ENCODE measurements at places on chromosomes 7 and 10. TPM values are rescaled to one million over a fixed set of nuclear protein-coding genes. Genes with fewer than 3 reads are reported as not detected.
A peak's percentile ranks its signal among the peaks of the same experiment; 100 is the strongest.

DNA sequence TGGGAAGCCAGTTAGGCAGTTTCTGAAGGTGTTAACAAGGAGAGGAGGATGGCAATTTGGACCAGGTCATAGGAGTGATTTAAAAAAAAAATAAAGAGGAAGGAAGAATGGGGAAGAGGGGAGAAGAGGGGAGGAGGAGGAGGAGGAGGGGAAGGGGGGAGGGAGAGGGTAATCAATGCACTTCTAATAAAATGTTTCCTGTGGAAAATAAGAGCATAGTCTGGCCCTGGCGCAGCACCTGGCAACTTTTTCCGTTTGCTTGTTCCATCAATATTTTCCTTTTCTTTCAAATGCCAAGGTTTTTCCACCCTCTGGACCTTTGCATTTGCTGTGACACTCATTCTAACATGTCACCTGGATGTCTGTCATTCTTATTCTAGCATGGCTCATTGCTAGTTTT, 308.2 kb downstream of the PPP1R3A start:
- no peak for DNase-seq

DNA sequence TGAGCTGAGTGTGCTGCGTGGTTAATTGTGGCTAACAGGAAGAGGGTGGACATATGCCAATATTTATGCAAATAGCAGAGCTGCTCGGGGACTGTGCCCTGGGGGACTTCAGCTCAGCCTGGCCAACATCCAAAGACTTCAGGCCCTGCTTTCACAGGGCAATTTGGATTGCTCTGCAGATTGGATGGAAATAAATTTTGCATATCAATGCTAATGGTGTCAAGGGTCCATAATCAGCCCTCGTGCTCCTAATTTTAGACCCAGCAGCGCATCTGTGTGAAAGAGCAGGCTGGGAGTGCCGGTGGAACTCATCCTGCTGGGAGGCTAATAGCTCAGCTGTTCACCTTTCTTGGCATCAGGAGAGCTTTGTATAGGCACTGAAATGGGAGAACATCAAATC, 270.1 kb downstream of the TCERG1L start:
- no peak for DNase-seq

- no peak for DNase-seq
Measured at GRCh38 chr7:115078851-115079250, 157.0 kb downstream of the MDFIC start.

- no peak for DNase-seq
Measured at GRCh38 chr7:24784277-24784676, 27.0 kb upstream of the GSDME start.

DNA sequence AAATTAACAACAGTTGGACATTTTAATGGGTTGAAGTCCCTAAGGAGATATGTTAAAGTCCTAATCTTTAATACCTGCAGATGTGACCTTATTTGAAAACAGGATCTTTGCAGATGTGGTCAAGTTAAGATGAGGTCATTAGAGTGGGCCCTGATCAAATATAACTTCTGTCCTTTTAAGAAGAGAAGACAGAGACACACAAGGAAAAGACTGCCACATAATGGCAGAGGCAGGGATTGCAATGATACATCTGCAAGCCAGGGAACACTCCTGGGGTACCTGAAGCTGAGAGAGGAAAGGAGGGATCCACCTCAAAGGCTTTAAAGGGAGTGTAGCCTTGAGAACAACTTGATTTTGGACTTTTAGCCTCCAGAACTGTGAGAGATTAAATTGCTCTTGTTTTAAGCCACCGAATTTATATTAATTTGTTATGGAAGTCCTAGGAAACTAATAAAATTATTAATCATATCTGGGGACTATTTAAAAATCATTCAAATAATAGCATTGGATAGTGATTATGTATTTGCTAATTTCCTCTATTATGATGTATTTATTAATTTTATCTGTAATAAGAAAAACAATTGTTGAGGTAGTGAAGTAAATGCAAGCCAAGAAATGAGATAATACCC, 700.0 kb upstream of the PCDH15 start:
- DNase-seq, result peak; percentile 13

GRCh38 chr7:99272476-99273045, at the start of gene MYH16:
Gene MYH16, plus strand, starts transcription at chr7:99272839.
- DNase-seq, result no peak

GRCh38 chr10:81177651-81178244, 640.0 kb downstream of the SH2D4B start:
- DNase-seq, result no peak

DNA sequence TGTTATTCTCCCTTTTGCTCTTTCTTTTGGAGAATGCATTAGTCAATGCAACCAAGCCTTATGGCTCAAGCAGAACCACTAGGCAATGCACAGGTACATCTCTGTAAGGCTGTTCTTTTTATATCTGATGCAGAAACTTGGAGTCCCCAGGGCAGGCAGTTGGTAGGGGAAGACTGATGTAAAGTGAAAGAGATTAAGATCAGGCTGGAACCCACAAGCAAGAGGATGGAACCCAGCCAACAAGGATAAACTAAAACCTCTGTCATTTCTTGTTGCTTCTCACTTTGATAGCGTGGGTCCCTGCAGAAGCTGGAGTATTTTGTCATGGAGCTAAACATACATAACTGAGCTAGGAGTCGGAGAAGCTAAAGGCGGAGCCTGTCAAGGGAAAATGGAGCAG, 142.9 kb downstream of the GPAM start:
- no peak for DNase-seq

DNA sequence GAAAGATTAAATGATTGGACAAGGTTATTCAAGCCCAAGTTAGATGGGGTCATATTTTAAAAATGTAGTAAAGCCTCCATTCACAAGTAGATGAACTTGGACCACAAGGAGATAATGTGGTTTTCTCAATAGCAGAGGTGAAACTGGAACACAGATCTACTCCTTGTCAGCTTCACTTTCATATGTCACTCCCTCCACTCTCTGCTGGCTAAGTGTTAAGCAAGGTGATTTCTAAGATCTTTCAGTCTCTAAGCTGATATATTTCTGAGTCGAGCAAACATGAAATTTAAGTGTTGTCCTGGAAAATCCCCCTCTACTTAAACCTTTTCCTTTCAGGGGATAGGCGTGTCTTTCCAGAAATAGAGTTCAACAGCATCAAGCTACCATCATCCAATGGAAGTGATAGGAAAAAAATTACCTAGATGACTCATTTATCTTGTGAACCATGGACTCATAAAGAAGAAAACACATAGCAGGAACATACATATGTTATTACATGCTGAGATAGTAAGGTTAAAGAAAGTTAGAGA, 275.0 kb downstream of the PTEN start:
- no peak for DNase-seq

GRCh38 chr7:34904987-34905386, 132.3 kb downstream of the DPY19L1 start:
- DNase-seq, result no peak

DNA sequence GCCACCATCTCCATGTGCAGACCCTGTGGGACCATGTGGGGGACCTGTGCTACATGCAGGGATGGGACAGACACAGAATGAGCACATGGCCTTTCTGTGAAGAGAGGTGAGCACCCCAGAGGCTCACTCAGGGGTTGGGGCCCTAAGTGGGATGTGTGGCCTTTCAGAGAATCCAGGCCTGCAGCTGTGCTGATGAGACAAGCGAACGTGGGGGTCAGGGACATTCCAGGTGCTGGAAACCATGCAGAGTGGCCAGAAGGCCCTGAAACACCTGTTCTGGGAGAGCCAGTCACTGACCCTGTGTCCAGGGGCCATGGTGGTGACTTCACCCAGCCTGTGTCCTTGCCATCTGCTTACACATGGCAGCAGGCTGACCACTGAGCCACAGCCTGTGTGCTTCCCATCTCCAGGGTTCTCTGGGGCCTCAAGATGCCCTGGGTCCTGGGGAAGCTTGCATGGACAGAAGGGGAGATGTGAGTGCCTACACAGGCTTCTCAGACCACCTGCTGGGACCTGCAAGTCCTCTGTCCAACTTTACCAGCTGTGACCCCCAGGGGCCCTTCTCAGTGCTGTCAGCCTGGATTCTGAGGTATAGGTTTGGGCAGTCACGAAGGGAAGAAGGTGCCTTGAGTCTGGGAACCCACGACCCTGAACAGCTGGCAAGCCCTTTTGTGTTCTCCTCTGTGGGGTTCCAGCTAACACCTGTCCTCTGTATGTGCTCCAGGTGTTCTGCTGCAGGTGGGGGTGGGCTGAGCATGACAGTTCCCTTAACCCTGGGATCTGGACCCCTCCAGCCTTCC, 17.6 kb downstream of the RAMP3 start:
- peak; percentile 1 for DNase-seq

DNA sequence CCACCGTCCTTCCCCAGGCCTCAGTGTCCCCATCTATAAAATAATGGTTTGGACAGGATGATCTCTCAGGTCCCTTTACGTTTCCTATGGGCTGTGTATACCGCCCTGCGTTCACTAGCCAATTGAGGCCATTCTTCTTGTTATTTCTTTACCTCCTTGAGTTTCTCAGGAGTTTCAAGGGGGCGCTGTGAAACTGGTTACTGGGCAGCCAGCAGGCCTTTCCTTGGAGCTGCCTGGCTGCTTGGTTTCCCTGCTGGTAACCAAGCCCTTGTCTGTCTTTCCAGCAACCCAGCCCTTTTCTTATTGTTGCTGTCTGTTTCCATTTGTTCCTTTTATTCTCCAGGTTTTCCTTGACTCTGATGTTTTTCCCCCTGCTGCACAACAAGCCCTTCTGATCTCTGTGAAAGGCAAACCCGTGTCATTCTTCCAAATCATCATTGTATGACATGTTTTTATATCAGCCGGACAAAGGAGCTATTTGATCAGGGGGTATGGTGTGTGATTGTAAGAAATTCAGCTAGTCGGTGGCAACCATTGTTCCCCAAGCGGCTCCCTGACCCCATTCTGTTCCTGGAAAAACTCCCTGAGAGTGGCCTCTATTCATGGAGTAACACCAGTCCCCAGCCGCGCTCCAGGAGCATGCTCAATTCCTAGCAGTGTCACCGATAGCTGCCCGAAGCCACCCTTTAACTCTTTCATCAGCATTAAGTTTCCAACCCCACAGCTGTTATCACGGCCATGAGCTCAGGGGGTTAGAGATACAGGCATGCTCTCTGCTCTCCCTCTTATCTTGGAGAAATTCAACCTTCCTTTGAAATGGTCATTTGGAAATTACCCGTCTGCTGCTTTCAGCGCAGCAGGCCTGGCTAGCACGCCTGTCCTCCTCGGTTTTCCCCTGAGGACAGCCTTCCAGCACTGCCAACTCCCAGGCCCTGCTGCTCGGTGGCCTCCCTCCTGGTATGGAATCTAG, 26.6 kb downstream of the FGF8 start:
- DNase-seq, result no peak

DNA sequence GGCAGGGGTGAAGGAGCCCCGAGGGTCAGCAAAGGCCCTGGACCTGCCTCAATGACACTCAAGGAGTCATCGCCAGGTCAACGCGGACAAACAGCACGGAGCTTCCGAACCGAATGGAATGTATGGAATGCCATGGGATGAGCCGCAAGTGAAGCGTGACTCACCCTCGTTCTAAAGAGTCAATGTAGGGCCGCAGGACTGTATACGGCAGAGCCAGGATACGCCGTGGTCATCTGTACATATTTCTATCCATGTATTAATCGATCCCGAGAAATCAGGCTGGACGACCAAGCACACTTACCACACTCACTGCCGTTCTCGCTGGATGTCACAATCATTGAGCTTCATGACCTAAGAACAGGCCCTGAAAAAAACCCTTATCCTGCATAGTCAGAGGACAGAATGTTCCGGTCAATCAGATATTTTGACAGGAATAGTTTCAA, 4.3 kb downstream of the SNX8 start:
- DNase-seq, result no peak

DNA sequence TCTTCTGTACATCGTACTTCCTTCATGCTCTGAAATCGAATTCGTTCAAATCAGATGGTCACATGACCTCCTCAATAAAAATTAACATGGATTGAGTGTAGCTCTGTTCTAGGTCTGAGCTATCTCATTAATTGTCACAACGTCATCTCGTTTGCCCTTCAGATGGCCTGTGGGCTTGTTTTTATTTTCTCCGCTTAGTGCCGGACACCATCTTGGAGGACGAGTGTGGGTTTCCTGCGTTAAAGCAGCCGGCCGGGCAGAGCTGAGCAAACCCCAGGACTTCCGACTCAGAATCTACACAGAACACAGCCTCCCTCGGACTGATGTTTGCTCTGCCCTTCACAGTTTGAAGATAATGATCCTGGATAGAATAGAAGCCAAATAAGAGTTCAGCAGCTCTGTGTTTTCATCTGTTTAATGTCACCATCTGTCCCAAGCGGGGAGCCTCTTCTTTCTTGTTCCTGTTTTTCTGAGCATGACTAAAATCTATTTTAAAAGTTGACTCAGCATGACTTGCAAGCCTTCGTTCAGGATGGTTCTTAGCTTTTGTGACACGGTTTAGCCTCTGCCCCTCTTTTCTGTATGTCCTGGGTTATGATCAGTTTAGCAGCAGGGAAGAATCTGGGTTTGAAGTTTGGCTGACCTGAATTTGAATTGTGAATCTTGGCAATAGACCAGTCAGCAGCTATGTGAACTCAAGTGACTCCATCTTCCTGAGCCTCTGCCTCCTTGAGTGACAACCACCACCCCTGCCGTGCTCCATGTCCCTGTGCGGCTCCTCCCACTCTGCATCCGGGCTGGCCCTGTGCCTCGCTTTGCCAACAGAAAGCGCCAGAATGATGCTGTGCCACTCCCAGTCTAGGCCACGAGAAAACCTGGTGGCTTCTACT, 30.6 kb upstream of the GALNTL5 start:
- peak; percentile 52 for DNase-seq

DNA sequence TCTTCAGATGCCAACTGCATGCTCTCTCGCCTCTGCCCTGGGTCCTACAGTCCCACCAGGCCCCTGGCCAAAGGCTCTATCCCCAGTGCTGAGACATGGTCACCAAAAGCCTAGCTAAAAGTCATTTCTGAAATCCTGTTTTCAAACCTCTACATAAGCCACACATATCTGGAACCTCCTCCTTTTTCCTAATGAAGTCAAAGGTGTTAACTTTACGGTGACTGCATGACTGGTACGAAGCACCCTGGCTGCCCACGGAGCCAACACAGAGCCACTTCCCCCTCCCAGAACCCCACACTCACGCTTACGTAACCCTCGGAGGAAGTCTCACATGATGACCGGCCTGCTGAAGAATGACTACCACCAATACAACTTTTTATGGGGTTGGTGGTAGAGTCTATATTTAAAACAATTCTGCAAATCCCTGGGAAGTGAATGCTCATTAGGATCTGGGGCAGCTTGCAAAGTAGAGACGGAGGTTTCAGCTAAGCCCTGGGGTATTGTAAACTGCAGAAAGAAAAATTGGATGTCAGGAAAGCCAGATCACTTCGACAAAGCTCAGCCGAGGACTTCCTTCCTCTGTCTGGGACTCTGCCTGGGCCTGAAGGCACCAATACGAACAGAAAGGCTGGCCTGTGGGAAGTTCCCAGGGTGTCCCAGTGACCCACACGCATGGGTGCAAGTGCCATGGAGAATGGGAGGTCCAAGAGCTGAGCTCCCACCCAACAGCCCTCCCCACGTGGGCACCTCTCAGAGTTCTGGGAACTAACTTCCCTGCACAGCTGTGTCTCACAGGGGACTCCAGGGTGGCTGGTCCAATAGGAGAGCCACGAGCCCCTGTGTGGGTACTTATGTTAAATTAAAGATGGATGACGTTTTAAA, 50.7 kb downstream of the PDGFA start:
- DNase-seq, result peak; percentile 43

- DNase-seq, result no peak
Measured at GRCh38 chr7:136234040-136234439, 256.9 kb upstream of the MTPN start.

- peak; percentile 83 for DNase-seq
Measured at GRCh38 chr10:101041252-101041761, 10.3 kb downstream of the SFXN3 start.

- DNase-seq, result no peak
Measured at GRCh38 chr7:129845972-129846327, 106.8 kb downstream of the UBE2H start.

WDR86 gene
- not detected for total RNA-seq

PPP1R9A gene
- not detected for total RNA-seq

RHOBTB1 gene
- 0.21 TPM for total RNA-seq

ANXA8L1 gene
- not detected for total RNA-seq

All from activated CD4-positive, alpha-beta T cell treated with anti-CD3 and anti-CD28 coated beads for 36 hours (primary cell).